Foreskin keratinocyte (primary cell): ENCODE measurements at places on chromosomes 6 and 20. TPM values are rescaled to one million over a fixed set of nuclear protein-coding genes. Genes with fewer than 3 reads are reported as not detected.

DNA sequence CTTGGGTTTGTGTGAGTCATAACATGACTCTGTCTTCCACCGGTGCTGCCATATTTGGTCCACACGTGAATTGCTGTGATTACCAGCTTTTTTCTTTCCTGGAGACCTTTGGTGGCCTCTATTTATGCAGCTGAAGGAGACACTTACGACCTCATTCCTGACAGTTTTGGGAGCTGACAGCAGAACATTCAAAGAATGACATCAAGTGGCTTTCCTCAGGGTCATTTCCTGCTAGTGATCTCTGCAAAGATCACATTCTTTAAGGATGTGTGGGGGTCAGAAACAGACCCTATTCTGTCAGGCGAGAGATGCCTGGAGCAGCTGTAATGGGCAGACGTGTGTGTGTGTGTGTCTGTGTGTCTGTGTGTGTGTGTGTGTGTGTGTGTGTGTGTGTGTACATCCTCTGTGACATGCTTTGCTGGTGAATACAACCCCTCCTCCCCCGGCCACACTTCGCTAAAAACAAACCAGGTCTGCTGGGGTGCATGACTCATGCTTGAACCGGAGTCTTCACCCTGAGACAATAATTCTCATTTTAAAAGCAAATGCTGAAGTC, 115.6 kb downstream of the TMEM170B start:
- no peak for DNase-seq

- DNase-seq: no peak
These were observed 36.2 kb upstream of the ANGPT4 start for GRCh38 chr20:952196-952795.

DNA sequence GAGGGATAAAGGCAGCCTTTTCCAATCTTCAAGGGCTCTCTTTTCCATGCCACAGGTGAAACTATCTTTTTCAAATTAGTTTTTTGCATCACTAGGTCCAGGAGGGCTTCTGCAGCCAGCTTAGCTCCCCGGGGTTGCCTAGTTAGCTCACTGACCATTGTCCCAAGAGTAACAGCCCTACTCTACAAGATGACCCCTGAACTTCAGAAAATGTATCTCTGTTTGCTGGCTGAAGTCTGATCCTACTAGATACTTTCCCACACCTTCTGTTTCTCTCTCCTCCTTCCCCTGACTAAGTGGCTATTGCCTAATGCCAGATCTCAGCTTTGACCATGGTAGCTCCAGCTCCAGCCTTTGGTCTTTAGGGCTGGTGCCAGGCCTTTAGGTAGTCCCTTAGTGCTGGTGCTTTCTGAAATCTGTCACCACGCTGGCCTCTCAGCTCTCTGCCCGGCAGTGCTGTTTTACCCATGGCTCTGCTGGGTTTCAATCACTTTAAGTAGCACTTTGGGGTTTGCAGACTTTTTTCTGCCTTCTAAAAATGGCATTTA, 255.1 kb downstream of the RNGTT start:
- no peak for DNase-seq

GRCh38 chr6:6003621-6004366, 2.9 kb downstream of the NRN1 start:
- no peak for DNase-seq

The POLH gene
- 4.9 and 6.1 TPM in 2 replicates for polyA plus RNA-seq

The BCAS1 gene
- not detected in 2 replicates for polyA plus RNA-seq
